Activated T-cell treated with anti-CD3 and anti-CD28 coated beads for 48 hours (primary cell): ENCODE measurements at places on chromosomes 16 and 17.

- no peak for DNase-seq
Observed at GRCh38 chr16:49120631-49121030, 161.0 kb downstream of the CBLN1 start.

DNA sequence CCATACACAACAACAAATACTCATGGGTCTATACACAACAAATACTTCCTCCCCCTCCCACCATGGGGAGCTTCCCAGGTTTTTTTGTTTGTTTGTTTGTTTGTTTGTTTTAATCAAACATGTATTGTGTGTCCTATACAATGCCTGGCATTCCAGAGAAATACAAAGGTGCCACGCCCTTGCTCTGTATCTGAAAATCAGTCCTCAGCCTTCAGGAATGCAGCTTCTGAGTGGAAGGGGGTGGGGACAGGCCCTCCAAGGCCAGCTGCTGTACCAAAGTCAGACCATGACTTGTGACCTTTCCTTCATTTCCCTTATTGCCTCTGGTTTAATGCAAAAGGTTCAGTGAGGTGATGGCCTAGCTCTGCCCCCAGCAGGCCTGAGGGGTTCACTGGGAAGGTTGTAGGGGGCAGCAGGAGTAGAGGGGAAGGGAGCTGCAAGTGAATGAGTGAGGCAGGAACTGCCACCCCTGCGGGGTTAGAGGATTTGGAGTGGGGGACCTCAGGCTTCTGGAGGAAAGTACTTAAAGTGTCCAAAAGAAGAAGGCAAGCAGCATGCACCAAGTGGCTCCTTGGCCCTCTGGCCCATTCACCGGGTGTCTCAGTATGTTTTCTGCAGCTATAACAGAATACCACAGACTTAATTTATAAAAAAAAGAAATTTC is 105.2 kb downstream of the CLEC16A start:
- DNase-seq: no peak

DNA sequence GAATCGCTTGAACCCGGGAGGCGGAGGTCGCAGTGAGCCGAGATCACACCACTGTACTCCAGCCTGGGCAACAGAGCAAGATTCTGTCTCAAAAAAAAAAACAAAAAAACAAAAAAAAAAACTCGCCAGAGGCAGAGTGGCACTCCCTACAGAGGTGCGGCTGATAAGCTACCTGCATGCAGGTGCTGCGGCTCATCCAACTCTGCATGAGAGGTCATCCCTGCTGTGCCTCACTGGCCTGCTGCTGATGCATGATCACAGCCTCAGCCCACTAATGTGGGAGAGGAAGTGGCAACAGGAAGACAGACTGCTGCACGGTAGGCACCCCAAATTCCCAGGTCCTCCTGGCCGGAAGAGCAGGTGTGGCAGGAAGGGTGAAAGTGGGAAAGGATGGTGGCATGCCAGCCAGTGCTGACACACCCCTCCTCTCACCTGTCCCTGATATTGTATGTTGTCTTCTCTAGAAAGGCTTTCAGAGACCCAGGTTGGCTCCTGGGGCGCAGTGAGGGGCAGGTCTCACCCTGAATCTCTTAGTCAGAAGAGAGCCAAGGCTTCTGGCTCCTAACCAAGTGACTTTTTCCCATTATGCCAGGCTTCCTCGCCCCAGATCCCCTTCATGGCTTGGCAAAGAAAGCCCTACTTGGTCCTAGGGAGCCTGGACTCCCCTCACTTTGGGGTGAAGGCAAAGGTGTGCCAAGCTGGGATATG is 11.8 kb downstream of the NXPH3 start:
- DNase-seq: no peak

GRCh38 chr17:4879601-4880000 is 19.7 kb upstream of the C17orf107 start:
- no peak for DNase-seq

- DNase-seq: no peak
Observed at GRCh38 chr16:47150067-47150466, 6.3 kb upstream of the NETO2 start.

DNA sequence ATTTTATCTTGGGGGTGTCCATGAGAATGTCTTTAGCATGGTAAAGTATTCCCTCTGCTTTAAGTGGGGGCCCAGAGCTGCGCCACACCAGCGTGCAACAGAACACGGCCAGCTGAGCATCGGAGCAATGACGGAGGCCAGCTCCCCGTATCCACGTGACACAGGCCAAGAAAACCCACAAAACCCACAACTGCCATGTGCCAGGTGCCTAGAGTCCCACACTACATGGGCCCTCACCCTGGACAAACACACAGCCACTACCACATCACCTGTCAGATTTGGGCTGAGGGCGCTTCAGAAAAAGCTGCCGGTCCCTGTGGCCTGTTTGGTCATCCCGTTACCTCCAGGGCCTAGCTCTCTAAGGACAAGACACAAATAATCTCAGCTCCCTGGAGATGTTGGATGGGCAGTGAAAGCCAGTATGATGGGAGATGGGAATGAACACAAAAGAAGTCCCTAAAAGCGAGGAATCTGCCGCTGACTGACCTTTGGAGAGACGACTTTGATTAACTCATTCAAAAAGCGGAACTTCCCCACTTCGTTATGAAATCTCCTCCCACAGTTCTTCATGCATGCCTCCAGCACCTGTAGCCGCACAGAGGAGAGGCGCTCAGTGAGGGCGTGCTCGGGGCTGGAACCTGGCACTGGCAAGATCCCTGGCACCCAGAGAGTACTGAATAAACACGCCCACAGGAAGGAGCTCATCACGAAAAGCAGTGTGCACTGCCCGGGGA is 17.1 kb downstream of the GGA3 start:
- no peak for DNase-seq

- DNase-seq: no peak
Observed at GRCh38 chr17:13320046-13320785, 281.5 kb downstream of the HS3ST3A1 start.

DNA sequence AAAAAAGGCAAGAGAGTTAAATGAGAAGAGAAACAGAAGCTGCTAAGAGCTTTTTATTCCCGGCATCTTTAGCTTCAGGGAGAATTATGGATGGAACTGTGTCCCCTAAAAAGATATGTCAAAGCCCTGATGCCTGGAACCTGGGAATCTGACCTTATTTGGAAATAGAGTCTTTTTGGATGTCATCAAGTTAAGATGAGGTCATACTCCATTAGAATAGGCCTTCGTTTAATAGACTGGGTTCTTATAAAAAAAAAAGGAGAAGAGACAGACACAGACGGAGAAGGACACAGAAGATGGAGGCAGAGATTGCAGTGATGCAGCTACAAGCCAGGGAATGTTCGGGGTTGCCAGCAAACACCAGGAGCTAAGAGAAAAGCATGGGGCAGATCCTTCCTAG is 24.6 kb downstream of the CACNG4 start:
- no peak for DNase-seq

DNA sequence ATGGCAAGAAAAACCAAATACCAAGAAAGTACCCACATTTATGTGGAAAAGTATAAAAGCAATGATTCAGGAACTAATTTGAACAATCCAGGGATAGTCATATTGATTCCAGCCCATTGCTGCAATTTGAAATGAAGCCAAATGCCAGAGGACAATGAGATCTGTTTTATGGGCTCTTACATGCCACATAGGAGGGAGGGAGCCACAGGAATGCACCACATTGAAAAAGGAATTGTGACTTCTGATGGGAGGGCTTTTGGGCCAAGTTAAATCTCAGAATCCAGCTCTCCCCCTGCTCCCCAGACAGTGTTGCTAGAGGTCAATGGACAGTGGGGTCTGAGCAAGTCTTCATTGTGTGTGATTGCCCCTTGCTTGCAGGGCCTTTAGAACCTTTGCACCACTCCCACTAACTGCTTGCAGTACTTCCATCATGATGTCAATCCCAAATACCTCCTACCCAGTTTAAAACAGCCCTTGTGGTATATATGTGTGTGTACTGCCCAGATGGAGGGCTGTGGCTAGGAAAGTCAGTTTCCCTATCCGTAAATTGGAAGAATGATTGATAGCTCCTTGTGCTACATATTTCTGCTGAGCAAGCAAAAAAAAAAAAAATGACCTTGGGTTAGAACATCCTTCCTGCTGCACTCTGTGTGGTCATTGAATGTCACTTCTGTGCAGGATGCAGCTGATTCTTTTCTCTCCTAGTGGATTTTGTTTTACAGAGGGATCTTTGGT is 406.8 kb downstream of the UTP18 start:
- DNase-seq: no peak

DNA sequence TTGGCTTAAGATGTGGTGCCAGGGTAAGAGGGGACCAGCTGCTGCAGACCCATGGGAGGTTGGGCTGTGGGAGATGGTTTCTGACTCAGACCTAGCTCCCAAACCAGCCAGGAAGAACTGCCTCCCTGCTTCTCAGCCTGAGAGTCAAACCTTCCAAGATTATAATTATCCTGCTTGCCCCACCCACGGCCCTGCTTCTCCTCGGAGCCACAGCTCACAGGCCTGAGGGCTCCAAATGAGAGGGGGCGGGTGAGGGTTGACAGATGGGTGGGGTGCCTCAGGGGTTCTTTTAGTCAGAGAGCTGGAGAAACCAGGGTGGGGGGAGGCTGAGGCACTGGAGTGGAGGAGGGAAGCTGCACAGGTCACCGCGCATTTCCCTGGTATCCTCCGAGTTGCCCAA is 28.7 kb upstream of the GRIN2A start:
- no peak for DNase-seq

DNA sequence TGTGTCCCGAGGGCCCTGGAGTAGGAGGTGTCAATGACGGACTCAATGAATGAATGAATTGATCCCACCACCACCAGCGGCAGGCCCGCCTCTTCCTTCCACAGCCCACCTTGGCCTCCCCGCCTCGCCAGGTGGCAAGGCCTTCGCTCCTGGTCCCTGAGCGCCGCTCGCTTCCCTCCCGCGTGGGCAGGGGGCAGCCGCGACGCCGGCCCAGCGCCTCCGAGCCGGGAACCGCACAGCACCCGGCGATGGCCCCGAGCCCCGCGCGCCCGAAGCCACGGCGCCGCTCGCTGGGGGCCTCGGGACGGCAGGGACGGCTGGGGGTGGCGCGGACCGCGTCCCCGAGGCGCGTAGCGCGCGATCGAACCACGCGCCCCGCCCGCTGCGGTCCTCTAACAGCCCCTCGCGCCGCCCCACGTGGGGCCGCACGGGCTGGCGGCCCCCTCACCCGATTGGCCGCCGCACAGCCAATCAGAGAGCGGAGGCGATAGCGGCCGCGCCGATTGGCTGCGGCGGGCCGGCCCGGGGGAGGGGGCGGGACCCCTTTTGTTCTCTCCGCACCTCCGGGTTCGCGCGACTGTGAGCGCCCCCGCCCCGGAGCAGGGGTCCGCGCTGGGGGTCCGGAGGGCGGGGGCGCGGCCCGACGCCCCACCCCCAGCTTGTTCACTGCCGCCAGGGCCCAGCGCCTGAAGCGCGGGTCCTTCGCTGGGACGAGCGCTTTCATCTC is 31.4 kb downstream of the ACTG1 start:
- peak; percentile 58 for DNase-seq

- no peak for DNase-seq
Observed at GRCh38 chr16:65834688-65835087, 531.8 kb upstream of the CDH5 start.

DNA sequence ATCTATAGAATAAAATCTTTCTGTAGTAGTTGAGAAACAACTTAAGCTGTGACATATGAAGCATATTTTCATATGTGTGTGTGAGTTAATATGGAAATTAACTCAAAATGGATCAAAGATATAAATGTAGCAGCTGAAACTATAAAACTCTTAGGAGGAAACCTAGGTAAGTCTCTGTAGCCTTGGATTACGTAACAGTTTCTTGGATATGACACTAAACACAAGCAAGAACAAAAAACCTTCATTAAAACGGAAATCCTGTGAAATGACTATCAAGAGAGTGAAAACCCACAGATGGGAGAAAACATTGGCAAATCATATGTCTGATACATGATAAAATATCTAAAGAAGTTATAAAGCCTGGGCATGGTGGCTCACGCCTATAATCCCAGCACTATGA is 104.4 kb downstream of the VPS53 start:
- DNase-seq: no peak

GRCh38 chr17:27284811-27285415 is 9.0 kb upstream of the WSB1 start:
- no peak for DNase-seq

DNA sequence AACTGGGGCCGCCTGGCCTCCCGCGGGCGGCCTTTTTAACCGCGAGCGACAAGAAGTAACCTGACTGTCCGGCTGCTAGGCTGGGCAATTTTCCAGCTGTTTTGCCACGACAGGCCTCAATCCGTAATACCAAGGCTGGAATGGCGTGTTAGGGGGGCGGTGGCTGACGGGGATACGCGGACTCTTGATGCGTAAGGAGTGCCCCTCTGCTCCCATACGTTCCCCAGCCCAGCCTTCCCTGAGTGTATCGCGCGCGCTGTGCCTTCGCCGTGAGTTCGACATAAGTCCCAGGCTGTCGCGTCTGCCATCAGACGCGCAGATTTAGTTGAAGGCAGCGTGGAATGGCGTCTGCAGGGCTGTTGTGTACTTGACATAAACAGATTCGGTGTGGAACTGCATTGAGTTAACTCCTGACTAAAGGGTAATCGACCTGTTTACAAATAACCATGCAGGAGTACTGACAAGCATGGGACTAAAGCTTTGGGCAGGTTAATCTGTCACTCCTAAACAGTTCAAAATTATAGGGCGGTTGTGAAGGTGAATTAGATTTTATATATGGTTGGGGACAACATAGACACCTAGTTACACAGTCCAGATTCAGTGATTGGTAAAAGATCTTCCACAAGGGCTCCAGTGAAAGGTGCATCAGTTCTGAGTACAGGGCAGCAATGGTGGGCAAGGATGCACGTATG is 16.6 kb upstream of the ERN1 start:
- DNase-seq: peak; percentile 31

DNA sequence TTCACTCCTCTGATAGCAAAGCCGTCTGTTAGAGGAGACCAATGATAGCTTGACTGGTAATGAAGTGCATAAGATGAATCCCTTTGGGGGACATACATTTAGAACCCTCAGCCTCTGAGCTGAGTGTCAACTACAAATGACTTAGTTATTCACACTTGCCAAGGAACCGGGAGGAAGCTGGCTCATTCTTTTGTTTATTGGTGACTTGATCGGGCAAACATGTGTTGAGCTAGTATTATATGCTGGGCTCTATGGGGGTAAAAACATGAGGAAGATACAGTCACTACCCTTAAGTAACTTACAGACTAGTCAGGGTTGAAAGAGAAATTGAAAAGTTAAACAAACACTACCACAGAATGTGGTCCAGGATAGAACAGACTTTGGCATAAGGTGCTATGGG is 3.0 kb downstream of the CCL16 start:
- no peak for DNase-seq

DNA sequence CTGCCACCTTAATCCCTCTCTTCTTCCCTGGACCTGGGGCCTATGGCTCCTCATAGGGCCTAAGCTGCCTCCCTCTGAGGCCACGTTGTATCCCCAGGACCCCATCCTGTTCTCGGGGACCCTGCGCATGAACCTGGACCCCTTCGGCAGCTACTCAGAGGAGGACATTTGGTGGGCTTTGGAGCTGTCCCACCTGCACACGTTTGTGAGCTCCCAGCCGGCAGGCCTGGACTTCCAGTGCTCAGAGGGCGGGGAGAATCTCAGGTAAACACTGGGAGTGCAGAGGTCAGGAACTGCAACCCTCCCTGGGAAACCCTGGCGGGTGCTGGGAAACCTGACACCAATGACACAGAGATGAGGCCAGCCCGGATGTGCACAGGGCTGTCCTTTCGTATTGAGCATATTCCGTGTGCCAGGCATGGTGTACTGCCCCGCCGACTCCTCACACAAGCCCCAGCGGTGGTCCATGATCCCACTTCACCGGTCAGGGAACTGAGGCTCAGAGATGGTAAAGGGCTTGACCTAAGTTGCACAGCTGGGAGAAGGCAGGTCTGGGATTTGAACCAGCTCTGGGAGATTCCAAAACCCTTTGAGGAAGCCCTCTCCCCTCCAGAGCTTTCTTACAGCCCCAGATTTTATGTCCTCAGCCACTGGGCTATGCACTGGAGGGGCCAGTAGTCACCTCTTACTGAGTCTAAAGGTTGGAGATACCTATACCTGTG is 22.9 kb downstream of the ANKRD40 start:
- no peak for DNase-seq
